Stimulated activated CD4-positive, alpha-beta T cell treated with anti-CD3 and anti-CD28 coated beads, TNF-alpha, amount 100 ng/mL, for 4 hours (primary cell): ENCODE measurements at places on chromosomes 2 and 18.

- DNase-seq = no peak
Observed at GRCh38 chr2:168814939-168815907, 12.8 kb downstream of the NOSTRIN start.

DNA sequence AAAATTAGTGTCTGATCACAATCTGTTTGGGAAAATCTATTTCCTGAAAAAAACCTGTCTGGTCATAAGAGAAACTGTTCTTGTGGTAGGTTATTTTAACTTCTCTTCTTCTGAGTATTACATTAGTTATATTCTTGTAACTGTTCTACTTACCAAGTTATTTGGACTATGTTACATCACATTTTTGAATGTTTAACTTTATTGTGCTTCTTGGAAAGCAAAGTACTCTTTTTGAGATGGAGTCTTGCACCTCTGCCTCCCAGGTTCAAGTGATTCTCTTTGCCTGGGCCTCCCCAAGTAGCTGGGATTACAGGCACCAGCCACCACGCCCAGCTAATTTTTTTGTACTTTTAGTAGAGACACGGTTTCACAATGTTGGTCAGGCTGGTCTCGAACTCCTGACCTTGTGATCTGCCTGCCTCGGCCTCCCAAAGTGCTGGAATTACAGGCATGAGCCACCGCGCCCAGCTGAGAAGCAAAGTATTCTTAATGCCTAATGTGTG lies 39.4 kb downstream of the AFTPH start:
- DNase-seq = no peak

DNA sequence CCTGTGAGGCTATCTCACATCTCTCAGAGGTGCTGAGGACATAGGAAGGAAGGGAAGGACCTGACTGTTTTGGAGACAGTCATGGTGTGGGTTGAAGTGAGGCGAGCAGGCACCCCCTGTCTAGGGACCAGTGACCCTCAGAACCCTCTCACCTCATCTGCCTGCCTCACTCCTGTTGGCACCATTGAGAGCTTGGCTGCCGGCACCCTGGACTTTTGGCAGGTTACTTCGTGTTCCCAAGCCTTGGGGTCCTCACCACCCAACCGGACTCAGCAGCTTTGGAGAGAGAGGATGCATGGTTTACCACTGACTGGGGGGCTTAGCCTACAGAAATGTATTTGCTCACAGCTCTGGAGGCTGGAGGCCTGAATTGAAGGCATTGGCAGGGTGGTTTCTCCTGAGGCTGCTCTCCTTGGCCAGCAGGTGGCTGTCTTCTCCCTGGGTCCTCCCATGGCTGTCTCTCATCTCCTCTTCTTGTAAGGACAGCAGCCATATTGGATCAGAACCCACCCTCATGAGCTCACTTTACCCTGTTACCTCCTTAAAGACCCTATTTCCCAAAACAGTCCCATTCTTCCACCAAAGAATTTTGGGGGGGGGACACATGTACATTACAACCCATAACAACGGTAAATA lies 142.0 kb downstream of the TSN start:
- no peak for DNase-seq

DNA sequence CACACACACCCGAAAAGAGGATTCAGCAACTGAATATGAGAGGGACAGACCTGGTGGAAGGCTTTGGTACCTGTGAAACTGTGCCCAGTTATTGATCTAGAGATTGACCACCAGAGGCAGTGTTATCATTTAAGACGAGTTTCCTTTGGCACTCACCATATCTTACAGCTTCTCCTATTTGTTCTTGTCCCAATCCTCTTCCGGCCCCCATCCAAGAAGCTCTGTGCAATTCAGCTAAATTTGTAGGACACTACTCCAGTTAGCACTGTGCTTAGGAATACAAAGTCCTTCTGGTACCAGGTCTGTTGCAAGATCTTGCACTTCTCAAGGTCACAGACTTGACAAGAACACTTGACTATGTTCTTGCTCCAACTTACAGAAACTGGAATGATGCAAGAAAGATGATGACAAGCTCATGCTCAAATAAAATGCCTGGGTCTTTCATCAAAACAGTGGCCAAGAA lies 177.7 kb downstream of the TMEM247 start:
- no peak for DNase-seq

- DNase-seq = no peak
Observed at GRCh38 chr2:62785810-62786597, 80.5 kb downstream of the EHBP1 start.

DNA sequence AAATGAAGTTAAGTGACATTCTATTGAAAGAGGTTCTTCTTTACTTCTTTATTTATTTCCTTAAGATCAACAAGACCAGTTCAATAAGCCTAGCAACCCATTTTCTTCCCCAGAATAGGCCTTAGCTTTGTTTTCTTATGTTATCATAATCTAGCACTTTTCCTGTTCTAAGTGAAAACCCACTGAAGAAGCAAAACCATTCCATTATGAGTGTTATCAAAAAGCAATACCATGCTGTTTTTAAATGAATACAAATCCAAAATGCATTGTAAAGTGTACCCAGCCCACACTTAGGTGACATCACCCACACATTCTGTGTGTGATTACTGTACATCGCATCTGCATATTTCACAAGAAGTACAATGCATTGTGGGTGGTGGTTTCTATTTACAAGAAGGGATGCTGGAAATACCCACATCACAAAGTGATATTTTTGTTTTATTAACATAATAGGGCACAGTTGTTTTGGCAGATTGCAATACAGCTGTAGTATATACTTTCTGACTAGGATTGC lies 679.5 kb downstream of the KCNJ3 start:
- DNase-seq = no peak

GRCh38 chr2:30331869-30332268 lies 100.5 kb downstream of the LBH start:
- no peak for DNase-seq

- DNase-seq = no peak
Observed at GRCh38 chr2:41894563-41895333, 153.1 kb upstream of the PKDCC start.

DNA sequence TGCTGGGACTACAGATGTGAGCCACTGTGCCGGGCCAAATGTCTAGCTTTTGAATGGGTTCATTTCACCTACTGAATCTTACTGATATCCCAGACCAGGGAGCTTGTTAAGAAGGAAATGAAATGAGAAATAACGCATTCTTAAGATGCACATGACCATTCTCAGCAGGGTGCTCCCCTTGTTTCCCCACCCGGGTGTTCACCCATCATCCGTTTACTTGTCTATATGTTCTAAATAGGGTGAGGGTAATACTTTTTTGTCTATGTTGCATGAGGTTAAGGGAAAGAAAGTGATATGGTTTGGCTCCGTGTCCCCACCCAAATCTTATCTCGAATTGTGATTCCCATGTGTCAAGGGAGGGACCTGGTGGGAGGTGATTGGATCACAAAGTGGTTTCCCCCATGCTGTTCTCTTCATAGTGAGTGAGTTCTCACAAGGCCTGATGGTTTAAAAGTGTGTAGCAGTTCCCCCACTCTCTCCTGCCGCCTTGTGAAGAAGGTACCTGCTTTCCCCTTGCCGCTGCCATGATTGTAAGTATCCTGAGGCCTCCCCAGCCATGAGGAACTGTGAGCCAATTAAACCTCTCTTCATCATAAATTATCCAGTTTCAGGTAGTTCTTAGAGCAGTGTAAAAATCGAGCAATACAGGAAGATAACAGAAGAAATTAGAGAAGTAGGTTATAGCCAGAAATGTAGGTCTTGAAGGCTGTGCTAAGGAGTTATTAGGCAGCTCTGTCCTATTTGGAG lies 129.1 kb downstream of the DDX1 start:
- DNase-seq = no peak
